HEK293T (cell line): ENCODE measurements at places on chromosomes 4 and X.

- no peak for DNase-seq
These were observed 947.5 kb downstream of the PCDH7 start for GRCh38 chr4:31667686-31668085.

DNA sequence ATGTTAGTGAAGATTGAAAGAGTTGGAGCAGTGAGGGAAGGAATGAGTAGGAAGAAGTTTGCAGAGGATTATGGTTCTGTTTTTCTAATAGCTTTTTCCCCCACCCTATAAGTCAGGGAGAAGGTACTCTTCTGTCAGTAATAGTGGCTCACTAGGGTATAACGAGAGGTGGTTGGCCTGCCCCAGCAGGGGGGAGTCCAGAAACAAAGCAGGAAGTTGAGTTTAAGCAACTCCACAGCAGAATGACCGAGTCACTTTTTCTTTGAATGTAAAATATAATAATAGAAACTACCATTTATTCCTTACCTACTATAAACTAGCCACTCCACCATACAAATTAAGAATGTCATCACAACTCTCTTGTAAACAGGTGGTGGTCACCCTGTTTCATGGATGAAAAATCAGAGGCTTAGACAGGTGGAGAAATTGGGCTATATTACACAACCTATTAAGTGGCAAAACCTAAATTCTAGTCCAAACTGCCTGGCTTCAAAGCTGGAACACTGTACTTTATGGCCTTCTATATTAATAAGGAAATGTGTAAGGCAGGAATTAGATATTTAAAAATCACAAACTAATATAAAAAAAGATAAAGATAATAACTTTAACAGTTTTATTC lies 21.9 kb downstream of the AP1AR start:
- DNase-seq, result no peak

DNA sequence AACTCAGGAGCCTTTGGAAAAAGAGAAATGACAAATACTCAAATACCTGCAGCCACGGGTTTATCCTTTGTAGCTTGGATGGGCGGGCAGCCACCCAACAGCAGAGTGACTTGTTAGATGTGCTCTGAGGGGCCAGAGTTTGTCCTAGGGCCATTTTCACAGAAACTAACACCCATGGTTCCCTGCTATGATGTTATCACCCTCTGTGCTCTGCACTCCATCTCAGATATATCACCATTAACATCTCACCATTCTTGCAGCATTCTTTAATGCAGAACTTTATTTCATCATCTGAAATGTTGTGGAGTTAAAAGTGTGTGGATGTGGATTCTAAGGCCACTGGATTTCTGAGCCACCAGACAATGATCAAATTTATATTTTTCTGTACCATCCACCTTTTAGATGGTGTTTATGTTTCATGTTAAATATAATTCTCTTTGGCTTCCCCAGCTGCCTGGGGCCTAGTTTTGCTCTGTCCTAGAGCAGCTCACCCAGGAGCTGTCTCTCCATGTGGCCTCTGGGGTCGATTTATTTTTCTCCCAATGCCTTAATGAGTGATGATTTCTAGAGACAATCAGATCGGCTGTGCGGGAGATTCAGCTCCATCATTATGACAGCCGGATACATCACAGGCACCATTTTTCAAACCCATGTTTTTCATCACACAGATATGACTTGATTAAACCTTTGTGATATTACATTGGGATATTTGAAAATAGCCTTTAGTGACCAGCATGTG lies 380.8 kb downstream of the BCOR start:
- no peak for DNase-seq

DNA sequence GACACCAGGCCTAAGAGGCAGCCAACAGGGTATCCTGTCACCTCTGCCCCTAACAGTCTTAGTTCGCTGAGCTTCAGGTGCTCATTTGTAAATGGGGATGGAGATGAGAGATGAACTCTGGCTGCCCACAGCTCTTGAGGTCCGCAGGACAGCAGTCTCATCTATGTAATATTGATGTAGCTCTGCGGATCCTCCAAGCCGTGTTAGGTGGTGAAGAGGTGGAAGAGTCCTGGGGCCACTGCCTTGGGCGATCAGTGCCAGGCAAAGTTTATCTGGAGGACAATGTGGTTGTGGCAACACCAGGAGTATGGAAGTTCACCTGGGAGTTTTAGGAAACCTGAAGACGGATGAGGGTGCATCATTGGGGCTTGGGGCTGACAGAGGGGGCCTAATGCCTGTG lies 13.4 kb downstream of the TRO start:
- no peak for DNase-seq

DNA sequence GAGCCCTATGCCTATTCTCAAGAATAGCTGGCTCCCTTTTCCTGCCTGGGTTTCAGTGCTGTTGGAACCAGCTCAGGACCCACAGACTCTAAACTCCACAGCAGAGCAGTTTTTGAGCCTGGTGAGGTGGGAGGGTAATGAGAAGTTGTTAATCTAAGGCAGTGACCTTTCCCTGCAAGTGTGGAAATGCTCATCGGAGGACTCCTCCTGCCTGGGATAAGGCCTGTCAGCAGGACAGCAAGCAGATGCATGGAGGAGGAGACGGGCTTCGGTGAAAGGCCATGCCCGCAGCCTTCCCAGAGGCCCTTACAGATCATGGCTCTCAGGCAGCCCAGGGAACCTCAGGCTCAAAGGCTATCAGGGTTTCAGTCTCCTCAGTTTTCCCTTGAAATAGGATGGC lies 70.0 kb upstream of the SHISA3 start:
- no peak for DNase-seq
